ENCODE measurements at places on chromosomes 2 and 18. TPM values are rescaled to one million over a fixed set of nuclear protein-coding genes. Genes with fewer than 3 reads are reported as not detected.

Gene E2F6
- 3.0 TPM for total RNA-seq

Gene SKOR2
- total RNA-seq, result not detected

Gene LINC00305
- total RNA-seq, result not detected

Gene TOGARAM2
- 0.69 TPM for total RNA-seq

Gene ACADL
- 20.8 TPM for total RNA-seq

Gene CYS1
- total RNA-seq, result 19.4 TPM

Gene SALL3
- total RNA-seq, result not detected

Gene NLRC4
- 1.9 TPM for total RNA-seq

Gene UGT1A8
- not detected for total RNA-seq

Gene SPP2
- total RNA-seq, result not detected

Gene RNF125
- total RNA-seq, result 2.0 TPM

Gene VAMP5
- total RNA-seq, result 13.3 TPM

Gene GCG
- 470 TPM for total RNA-seq

Gene CCDC74A
- total RNA-seq, result 1.6 TPM

Gene CASP8
- 9.9 TPM for total RNA-seq

Gene COL3A1
- 165 TPM for total RNA-seq

DNA sequence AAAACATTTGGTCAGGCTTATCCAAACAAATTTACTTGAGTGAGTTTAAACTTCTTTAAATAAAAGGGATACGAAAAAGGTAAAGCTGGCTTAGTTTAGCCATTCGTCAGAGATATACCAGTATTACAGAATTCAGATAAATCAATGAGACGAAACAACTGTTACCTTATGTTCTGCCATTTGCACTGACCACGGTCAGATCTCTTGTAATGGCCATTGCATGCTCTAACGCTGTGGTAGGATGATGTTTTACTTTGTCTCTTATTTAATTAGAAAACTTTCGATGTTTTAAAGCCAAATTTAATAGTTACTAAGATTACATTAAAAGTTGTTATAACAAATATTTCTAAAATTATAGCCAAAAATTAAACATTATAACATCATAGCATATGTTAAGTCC, 1.5 kb downstream of the C18orf54 start:
- DNase-seq, result no peak

- DNase-seq, result no peak
Observed at GRCh38 chr18:44816050-44816449, 135.4 kb downstream of the SETBP1 start.

- no peak for DNase-seq
Observed at GRCh38 chr2:61959381-61960293, 54.2 kb downstream of the COMMD1 start.

DNA sequence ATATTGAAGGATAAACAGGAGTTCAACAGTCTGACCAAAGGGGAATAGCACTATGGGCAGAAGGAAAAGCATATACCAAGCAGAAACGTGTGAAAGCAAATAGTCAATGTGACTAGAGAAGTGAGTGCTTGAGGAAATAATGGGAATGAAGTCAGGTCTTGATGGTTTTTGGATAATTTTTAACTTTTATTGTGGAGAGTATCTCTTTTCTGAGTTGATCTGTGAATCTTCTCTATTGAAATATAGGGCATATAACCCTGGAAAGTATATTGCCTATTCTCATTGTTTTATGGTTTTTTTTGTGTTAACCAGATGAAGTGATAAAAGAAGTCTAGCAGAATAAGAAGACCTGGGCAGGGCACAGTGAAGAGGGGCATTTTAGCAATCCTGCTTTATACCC, 16.4 kb upstream of the FABP1 start:
- no peak for DNase-seq

DNA sequence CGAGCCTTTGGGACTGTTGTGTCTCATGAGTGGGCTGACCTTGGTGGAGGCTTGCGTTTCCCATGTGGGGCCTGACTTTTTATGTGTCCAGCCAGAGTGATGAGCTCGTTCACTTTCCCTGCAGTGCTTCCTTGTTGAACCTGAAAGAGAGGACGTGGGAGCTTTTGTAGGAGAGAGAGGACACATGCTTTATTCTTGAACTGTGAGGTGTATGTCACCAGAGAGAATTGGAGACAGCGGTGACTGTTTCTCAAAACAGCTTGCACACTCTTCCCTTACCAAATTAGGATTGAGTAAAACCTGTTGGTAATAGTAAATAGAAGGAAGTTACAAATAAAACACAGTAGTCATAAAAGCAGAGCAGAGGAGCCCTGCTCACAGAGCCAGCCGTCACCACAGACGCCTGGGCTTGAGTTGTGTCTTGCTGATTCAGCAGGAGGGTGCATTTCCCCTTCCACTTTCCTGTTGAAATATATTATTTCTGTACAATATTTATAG, 60.7 kb downstream of the INPP4A start:
- DNase-seq, result no peak

GRCh38 chr2:107625982-107626381, 200.7 kb upstream of the RGPD4 start:
- no peak for DNase-seq

- no peak for DNase-seq
Observed at GRCh38 chr2:75431276-75431675, 129.5 kb downstream of the EVA1A start.

DNA sequence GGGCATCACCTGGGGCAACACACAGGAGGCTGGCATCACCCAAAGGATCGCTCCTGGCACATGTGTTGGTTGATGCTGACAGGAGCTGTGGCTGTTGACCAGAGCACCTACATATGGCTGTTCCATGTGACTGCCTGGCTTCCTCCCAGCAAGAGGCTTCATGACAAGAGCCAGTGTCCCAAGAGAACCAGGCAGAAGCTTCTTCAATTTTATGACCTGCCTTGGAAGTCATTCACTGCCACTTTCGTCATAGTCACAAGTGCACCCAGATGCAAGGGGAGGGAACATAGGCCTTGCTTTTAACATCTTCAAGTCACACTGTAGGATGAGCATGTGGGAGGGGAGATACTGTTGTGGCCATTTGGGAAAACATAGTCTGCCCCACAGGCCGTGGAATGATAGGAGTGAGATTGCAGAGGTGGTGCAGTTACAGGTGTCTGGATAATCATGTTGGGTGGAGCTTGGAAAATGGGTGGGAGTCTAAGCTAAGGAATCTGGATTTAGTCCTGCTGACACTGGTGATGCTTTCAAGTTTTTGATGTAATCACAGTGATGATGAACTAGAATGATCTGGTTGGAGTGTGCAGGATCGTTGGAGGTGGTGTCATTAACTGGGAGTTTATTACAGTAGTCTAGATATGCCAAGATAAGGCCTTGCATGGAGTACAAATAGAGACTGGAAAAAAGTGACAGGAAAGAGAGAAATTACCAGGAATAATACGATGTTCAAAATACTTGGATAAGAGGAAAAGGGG, 107.0 kb downstream of the RAPGEF4 start:
- no peak for DNase-seq

DNA sequence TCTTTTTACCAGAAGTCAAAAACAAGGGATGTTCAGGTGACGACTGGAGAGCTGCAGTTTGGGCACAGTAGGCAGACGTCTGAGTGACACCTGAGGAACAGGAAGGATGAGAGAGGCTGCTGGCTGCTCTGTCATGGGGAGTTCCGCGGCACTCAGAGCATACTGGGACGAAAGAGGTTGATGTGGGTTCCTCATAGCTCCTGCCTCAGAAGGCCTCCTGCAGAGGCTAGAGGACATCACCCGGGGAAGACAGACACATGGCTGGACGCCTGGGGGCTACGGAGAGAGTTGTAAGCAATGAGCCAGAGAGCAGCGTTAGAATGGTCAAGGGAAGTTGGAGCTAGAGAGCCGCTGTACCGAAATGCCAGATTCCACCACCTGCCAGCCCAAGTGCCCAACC, 45.1 kb upstream of the GLI2 start:
- peak; percentile 27 for DNase-seq

GRCh38 chr2:196565106-196565765, 74.3 kb upstream of the CCDC150 start:
- no peak for DNase-seq

DNA sequence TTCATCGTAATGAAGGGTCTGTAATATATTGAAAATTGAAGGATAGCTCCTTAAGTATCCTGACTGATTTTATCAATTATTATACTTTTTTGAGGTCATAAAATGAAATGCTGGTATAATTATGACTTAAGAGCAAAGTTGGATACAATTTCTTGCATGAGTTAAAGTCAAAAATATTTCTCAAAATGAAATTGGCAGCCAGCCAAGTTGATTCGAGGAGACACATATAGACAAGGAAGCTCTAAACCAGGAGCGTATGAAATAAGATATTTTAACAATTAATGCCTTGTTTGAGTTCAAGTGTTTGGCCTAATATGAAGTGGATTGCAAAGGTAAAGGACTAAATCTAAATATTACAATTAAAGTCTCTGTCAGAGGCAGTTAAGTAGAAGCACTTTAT, 260.4 kb upstream of the DSEL start:
- DNase-seq, result no peak

- DNase-seq, result no peak
Observed at GRCh38 chr2:200443916-200444315, 66.0 kb downstream of the KCTD18 start.

DNA sequence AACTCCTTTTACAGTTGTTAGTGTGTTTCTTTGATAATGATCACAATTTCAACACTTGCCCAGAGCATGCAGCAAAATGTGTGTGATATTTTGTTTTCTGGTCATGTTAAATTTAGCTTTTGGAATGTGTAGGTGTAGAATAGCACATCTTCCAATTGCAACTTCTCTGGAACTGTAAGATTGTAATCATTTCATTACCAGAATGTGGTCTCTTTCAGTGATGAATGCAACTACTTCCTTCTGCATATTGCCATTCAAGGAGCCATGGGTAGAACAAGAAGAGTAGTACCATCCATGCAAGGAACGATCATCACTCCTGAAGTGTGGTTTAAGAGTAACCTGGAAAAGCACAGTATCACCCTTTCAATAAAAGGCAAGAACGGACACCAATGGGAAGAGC, 548.8 kb upstream of the ZNF804A start:
- no peak for DNase-seq

DNA sequence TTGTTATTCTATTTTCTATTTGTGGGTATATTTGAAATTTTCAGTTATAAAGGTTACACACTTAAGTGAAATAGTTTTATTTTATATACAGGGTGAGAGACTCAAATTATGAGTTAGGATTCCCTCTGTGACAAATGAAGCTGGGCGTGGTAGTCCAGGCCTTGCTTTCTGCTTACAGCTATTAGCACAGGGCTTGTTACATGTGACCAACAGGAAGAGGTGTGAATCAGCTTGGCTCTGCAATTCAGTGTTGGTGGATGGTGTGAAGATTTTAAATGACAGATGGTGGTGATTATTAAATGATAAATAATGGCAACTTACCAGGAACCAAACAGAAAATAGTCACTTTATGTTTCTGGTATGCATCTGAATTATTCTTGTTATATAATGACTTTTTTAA, 64.4 kb upstream of the NOSTRIN start:
- DNase-seq, result no peak

- DNase-seq, result no peak
Observed at GRCh38 chr18:21507913-21508701, 92.4 kb downstream of the ESCO1 start.

DNA sequence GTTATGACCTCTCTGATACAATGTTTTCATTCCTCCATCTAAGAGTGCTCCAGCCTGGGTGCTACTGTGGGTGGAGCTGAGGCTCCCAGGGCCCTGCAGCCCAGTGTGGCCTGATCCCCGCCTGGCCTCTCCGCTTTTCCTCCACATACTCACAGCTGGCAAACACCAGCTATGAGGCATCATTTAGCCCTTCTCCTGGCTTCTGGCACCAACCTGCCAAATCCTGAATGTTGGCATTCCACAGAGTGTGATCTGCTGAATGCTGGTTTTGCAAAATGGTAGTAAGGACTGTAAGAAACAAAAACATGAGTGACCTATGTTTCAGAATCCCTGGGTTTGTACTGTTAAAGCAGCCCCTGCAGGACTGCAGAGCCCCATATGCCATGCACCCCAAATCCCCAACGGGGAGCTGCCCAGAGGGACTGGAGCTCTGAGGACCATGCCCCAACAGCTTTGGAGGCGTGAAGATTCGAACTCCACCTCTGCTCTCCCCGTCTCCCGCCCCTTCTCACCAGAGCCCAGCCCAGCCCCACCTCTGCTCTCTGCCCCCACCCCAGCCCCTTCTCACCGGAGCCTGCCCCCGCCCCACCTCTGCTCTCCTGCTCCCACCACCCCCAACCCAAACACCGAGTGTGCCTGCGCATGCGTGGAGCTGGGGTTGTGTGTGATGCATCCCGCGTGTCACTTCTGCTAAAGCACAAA, 4.2 kb downstream of the SLC66A2 start:
- DNase-seq, result no peak

- DNase-seq, result no peak
Observed at GRCh38 chr18:32443706-32444215, 26.9 kb downstream of the GAREM1 start.

DNA sequence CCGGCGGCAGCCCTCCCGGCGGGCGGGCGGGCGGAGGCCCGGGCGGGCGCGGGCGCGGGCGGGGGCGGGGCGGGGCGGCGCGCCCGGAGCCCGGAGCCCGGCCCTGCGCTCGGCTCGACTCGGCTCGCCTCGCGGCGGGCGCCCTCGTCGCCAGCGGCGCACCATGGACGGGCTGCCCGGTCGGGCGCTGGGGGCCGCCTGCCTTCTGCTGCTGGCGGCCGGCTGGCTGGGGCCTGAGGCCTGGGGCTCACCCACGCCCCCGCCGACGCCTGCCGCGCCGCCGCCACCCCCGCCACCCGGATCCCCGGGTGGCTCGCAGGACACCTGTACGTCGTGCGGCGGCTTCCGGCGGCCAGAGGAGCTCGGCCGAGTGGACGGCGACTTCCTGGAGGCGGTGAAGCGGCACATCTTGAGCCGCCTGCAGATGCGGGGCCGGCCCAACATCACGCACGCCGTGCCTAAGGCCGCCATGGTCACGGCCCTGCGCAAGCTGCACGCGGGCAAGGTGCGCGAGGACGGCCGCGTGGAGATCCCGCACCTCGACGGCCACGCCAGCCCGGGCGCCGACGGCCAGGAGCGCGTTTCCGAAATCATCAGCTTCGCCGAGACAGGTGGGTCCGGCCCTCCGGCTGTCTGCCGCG, at the start of gene INHBB:
Gene INHBB (plus strand): TSS at position 111 of the 641 bp plus-strand sequence. CDS start 53 bp downstream, at position 164.
- DNase-seq, result peak; percentile 46

- DNase-seq, result no peak
Observed at GRCh38 chr2:230798769-230799399, 65.9 kb upstream of the ITM2C start.

GRCh38 chr18:42534313-42534712, 579.3 kb downstream of the PIK3C3 start:
- no peak for DNase-seq

GRCh38 chr2:180751306-180751920, 229.0 kb upstream of the UBE2E3 start:
- no peak for DNase-seq

GRCh38 chr2:130920415-130921163, 83.9 kb downstream of the ARHGEF4 start:
- peak; percentile 67 for DNase-seq

DNA sequence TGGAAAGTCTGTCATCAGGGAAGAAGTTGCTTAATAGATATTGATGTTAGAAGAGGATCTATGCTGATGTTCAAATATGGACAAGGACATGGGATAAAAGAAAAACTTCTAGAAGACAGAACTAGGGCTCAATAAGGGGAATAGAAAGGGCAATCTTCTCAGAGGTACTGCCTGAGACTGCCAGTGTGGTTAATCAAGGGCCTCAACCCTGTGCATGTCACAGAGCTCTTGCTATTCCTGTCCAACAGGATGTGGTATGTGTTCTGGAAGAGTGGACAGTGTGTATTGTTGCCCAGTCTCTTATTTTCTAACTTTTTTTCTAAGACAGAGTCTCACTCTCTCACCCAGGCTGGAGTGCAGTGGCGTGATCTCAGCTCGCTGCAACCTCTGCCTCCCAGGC, 27.8 kb upstream of the RNF125 start:
- DNase-seq, result no peak

All from pancreas (tissue), 10 donors.